Stimulated activated CD8-positive, alpha-beta memory T cell treated with anti-CD3 and anti-CD28 coated beads, Interleukin-7, amount 100 ng/mL, for 48 hours (primary cell): ENCODE measurements at places on chromosomes 7 and 10.

GRCh38 chr7:45092100-45092930 lies 3.5 kb upstream of the NACAD start:
- no peak for DNase-seq

DNA sequence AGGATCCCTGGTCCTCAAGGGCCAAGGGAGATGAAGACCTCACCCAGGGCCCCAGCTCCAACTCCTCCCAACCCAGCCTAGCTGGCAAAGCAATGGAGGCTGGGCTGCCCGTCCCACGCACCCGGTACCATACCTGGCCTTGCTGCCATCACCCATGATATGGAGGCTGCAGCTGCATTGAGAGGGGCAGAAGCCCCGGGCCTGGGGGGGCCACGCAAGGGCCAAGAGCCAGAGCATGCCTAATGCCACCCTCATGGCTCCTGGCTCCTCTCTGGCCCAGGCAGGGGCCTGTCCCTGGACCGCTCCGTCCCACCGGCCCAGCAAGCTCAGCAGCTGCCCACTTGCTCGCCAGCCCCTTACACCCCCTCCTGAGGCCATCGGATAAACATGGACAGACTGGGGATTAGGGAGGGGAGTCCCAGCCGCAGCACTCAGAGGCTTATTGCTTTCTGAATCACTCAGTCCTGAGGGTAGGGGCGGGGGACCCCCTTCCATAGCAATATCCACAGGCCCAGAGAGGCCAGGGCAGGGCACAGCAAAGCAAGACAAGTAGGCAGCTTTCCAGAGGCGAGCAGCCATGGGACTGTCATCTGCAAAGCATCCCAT lies at the start of gene LRIT1:
Gene LRIT1, minus strand, starts transcription at position 362 of the 606 bp plus-strand sequence. Its CDS starts 107 bp downstream, at position 255.
- DNase-seq, result no peak

GRCh38 chr7:98278936-98279335 lies 2.5 kb upstream of the BRI3 start:
- no peak for DNase-seq

- no peak for DNase-seq
These were observed 36.3 kb downstream of the ABCB1 start for GRCh38 chr7:87564296-87564963.

DNA sequence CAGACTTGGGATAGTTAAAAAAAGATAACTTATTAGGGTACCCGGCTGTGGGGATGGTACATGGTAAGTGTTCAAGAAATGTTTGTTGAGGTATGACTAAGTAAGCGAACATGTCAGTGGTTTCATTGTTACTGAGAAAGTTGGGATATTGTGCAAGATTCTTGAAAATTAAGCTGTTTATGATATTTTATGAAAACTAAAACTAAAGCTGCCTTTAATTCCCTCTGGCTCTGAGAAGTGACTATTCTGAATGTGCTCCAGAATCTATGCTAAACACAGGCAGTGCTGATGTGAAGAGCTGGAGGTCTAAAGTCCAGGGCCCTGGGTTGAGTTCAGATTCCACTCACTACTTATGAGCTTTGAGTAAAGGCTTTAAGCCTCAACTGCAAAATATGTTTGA lies 72.9 kb downstream of the AOAH start:
- no peak for DNase-seq

DNA sequence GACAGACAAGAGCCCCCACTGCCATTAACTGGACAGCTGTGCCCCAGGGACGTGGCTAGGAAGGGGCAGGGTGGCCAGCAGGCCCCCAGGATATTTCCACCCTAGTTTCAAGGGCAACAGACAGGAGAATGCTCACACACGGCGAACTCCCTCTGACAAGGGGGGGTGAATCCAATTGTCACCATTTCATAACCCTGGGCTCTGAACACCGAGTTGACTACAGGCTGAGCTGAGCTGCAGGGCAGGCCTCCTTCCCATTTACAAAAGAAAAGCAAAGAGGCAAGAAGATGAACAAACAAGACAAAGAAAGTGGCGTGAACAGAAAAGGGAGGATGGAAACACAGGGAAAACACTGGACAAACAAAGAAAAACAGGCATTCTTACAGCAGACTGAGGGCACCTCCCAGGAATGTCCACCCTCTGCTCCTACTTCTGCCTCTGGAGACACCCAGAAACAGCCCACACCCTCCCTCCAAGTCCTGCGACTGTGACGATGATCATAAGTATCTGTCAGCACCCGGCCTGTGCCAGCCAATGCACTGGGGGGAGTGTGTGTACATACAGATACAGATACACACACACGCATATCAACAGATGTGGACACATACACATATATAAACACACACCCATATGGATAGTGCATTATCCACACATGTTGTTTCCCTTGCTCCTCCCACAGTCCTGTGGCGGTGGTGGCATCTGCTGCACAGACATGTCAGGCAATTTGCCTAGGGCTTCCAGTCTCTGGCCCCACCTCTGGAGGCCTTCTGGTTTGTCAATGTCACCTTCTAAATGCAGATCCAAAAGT lies 66.2 kb downstream of the FAM53B start:
- DNase-seq, result no peak

DNA sequence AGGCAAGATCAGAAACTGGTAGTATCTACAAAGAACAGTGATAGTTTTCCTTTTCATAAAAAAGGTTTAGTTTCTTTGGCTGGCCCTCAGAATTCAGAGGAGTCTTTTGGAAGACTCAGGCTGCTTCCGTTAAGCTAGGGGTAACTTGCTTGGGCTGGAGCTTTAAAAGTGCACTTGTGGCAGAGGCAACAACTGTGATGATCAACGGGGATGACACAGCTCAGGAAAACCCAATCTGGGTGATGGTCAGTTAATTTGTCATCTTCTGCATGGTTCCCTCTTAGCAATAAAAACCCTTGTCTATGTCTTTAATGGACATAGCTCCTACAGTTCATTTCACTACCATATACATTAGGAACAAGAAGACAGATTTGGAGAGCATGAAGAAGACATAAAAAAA lies 46.7 kb downstream of the SGMS1 start:
- DNase-seq, result no peak

- DNase-seq, result no peak
These were observed 33.4 kb upstream of the NUB1 start for GRCh38 chr7:151308256-151308655.

DNA sequence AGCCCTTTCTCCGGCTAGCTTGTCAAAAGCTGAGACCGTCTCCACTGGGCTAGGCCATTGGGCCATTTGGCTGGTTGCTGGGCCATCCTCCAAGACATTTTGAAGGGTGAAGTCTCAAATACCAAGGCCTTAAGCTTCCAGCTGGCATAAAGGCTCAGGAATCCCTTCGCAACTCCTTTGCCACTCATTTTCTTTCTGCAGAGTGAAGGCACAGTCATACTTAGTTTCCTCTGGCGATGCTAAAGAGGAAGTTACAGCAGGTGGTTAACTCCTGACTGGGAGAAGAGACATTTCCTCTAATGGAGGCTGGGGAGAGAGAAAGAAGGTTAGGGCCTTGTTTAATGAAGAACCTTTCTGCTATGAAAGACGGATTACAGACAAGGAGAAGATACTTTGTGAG lies 4.8 kb upstream of the REPIN1 start:
- no peak for DNase-seq

GRCh38 chr10:11074536-11075267 lies 57.0 kb downstream of the CELF2 start:
- DNase-seq, result no peak

DNA sequence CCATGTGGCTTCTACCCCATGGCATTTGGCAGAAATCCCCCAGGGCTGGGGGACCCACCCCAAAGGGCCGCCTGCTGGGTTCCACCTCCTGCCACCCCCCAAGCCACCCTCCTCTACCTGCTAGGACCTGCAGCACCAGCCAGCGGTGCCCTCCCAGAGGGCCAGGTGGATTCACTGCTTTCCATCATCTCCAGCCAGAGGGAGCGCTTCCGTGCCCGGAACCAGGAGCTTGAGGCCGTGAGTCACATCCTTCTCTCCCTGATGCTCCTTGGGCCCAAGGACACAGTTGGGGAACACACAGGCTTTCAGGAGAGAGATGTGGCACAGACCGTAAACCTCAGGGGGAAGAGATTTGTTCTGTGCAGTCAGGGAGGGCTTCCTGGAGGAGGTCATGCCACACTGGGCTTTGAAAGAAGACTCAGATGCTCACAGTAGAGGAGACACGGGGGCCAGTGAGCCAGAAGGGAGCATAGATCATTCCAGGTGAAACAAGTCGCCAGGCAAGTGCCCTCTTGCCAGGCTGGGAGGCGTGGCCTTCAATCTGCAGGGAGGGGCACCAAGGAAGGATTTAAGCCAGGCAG lies 11.5 kb upstream of the SH2B2 start:
- no peak for DNase-seq

GRCh38 chr7:130930681-130931080 lies 196.7 kb upstream of the KLF14 start:
- DNase-seq, result no peak

GRCh38 chr10:114616516-114616915 lies 41.6 kb downstream of the ABLIM1 start:
- DNase-seq, result no peak

DNA sequence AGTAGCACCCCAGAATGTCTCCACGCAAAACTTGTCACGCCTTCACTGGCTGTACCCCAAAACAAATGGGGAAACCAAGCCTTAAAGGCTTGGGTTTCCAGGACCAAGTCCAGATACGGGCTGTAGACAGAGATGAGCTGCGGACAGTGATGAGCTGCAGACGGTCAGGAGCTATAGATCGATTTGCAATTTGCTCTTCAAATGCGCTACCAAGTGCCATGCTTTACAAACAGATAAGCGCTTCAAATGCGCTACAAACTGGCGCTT lies 658 bp upstream of the SGCE start:
- DNase-seq, result no peak

DNA sequence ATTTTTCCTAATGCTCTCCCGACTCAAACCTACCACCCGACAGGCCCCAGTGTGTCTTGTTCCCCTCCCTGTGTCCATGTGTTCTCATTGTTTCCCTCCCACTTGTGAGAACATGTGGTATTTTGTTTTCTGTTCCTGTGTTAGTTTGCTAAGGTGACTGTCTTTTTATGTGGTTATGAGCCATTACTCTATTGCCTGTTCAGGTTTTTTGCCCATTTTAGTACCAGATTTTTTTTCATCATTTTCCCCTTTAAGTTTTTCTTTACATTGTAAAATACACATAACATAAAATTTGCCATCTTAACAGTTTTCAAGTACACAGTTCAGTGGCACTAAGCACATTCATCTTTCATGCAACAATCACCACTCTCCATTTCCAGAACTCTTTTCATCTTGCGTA lies 133.5 kb downstream of the GPR158 start:
- no peak for DNase-seq

GRCh38 chr7:5222841-5223411 lies 32.9 kb downstream of the WIPI2 start:
- no peak for DNase-seq

GRCh38 chr7:34453150-34453549 lies 204.9 kb upstream of the NPSR1 start:
- DNase-seq, result no peak

GRCh38 chr10:488081-488932 lies 201.2 kb downstream of the DIP2C start:
- no peak for DNase-seq

DNA sequence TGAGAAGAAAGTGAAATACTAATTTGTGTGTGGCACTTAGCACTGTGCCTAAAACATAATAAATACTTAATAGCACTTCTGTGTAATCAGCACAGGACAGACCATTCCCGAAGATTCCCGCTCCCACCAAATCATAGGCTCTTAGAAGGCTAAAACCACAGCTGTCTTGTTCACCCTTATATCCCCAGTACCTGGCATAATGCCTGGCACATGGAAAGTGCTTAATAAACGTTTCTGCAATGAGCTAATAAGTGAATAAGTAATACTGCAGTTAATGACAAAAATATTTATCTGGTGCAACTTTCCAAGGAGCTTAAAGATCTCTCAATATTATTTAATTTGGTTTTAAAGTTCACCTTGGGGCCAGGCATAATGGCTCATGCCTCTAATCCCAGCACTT lies 43.2 kb downstream of the MTURN start:
- DNase-seq, result no peak

DNA sequence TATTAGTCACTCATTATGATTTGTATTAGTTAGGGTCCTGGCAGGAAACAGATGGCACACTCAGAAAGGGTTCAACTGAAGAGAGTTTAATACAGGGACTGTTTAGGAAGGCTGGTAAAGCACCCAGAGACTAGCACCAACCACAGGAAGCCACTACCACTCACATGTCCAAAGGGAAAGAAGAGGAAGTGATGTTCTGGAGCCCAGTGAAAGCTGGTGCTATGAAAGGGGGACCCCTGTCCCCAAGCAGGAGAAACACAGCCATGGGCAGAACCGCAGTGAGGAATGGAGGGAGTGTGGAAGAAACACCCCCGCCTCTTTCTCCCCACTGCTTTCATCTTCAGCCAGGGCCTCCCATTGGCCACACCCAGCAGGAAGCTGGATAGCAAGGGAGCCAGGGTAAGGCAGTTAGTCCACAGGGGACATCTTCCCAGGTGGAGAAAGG lies 3.2 kb upstream of the VSIR start:
- no peak for DNase-seq

GRCh38 chr7:101134399-101134980 lies 7.6 kb downstream of the SERPINE1 start:
- DNase-seq, result no peak

- DNase-seq, result no peak
These were observed 4.1 kb upstream of the TAS2R5 start for GRCh38 chr7:141785706-141786552.

DNA sequence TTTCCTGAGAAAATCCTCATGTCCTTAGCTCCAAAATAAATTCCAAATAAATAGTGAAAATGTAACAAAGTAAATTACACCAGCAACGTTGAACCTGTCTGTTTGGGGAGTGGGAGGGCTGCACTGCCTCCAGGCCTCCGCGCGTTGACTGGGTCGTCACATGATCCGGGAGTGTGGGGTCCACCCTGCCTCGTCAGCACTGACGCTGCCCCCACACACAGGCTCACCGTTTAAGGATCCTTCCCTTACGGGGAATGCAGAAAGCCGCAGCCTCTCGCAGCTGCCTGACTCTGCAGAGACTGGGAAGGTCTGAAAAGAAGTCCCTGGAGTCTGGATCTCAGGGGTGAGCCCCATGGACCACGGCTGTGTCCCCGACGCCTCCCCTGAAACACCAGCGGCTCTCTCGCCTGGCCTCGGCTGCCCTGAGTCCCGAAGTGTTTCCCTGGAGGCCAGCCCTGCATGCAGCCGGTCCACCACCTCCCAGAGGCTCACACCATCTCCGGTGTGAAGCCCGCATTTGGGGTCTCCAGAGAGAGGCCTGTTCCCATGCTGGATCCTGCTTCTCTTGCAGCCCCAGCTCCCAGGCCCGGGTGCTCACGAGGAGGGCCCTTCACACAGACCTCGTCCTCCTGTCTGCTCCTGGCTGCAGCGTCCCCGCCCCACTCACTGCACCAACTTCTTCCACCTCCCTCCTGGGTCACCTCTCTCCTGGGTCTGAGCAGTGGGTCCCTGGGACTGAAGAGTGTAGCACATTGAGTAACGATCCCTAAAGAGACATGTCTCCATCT lies 49.5 kb upstream of the ADGRA1 start:
- DNase-seq, result no peak

DNA sequence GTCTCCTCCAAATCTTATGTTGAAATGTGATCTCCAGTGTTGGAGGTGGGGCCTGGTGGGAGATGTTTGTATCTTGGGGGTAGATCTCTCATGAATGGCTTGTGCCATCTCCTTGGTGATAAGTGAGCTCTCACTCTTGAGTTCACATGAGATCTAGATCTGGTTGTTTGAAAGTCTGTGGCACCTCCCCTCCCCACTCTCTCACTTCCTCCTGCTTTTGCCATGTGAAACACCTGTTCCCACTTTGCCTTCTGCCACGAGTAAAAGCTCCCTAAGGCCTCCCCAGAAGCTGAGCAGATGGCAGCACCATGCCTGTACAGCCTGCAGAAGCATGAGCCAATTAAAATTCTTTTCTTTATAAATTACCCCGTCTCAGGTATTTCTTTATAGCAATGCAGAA lies 23.5 kb downstream of the TMEM229A start:
- DNase-seq, result no peak
